ENCODE measurements at places on chromosomes 11 and 22. TPM values are rescaled to one million over a fixed set of nuclear protein-coding genes. Genes with fewer than 3 reads are reported as not detected.

DNA sequence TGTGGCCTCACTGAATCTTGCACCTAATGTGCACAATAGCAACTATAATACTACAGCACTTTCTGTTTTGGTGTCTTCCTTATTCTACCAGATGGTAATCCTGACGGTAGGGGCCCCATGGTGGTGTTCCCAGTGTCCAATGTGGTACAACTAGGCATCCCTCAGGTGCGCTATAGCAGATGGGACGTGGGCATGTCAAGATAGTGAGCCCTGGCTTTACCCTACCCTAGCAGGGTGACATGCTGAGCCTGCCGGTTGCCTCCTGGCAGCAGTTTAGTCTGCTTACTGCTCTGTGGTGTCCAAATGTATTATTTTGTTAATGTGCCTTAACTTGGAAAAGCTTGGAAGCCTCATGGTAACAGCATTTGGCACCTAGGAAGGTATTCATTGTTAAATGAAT lies 19.2 kb downstream of the ACO2 start:
- DNase-seq: peak; percentile 97

GRCh38 chr11:19160847-19161246 lies 40.9 kb downstream of the CSRP3 start:
- no peak for DNase-seq

DNA sequence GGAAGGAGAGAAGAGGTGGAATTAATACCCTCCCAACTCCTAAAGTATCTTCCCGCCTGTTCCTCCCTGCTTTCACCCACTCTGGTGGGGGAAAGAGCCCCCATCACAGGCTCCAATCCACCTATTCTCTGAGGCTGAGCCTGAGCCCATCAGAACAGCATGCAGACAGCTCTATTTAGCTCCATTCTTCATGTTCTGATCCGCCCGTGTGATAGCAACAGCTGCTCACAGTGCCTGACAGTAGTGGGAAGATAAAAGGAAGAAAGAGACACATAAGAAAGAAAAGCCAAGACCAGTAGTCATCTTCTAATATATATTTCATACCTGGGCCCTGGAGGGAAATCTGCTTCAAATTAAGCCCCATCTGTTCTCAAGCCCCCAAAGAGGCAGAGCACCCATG lies 80.3 kb upstream of the AKIP1 start:
- no peak for DNase-seq

The SCGB1C1 gene
- total RNA-seq: not detected

The ASCC2 gene
- total RNA-seq: 51.5 TPM

The CHKA gene
- total RNA-seq: 129 TPM

- no peak for DNase-seq
Measured at GRCh38 chr11:95943546-95943945, 19.6 kb upstream of the MTMR2 start.

GRCh38 chr22:41260871-41261270 lies 20.1 kb upstream of the CHADL start:
- DNase-seq: no peak

Measured in G401 (cell line).